ENCODE measurements at places on chromosomes 6 and 20.
A peak's percentile ranks its signal among the peaks of the same experiment; 100 is the strongest.

DNA sequence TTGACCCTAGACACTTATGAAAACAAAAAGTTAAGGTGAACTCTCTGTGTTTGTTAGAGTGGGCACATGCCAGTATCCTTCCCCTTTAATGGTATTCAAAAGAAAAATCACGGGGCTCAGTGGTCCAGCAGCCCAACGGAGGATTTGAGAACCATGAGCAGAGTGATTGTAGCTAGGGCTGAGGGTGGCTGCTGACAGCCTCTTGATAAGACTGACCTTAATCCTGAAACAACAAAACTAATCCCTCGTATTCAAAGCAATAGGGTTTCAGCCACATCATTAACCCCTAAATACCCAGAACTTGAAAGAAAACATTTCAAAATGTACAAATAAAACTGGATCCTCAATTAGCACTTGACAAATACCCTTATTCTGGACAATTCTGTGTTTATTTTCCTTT is 95.1 kb downstream of the SNAP25 start:
- DNase-seq: no peak

GRCh38 chr6:93021235-93021915 is 398.0 kb downstream of the EPHA7 start:
- DNase-seq: no peak

DNA sequence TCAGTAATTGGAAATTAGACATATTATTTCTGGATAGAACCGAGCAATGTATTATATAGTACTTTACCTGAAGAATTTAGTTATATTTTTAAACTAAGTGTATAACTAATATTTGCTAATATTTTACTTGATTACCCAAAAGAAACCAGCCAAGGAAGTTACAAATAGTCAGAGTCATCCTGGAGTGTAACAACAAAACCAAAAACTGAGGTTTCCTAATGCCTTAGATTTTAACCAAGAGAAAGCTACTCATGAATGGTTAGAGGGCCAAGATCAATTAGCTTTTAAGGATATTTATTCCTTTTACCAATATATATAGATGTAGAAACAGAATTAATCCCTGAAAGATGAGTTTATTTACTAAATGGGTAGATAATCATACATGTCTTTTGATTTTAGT is 26.0 kb downstream of the TAB2 start:
- DNase-seq: no peak

DNA sequence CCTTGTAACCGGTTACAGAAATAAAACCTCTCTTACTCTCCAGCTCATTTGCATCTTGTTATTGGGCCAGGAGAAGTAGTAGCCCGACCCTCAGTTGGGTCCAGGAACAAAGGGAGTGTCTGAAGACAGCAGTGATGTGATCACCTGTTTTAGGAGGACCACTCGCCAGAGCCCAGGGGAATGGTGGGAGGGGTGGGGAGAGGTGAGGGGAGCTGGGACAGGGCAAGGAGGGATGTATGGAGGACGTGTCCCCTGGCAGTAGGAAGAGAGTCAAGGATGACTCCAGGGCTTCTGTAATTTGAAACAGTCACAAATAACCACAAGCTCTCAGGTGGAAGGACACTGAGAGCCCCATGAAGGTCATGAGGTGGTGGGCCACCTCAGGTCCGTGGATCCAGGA is 1.4 kb upstream of the PCMTD2 start:
- no peak for DNase-seq

DNA sequence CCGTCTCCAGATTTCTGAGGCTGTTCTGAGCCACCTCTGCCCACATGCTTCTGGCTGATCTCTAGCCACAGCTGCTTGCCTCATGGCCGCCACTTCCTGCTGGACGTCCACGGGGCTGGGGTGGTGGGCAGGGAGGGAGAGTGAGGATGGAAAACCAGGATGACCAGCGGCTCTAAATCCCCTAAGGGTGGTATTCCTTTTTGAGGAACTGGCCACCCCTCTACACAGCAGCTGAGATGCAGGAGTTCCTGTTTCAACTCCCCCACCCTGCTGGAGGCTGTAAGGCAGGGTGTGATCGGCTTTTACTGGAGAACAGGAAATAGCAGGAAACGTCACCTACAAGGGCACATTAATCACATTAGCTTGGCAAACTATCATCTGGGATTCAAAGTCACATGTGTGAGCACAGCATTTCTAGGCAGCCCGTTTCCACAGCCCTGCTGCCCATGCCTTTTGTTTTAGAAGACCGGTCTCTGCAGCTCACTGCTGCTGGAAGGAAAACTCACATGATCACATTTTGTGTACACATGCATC is 181.6 kb upstream of the ECI2 start:
- DNase-seq: peak; percentile 35

DNA sequence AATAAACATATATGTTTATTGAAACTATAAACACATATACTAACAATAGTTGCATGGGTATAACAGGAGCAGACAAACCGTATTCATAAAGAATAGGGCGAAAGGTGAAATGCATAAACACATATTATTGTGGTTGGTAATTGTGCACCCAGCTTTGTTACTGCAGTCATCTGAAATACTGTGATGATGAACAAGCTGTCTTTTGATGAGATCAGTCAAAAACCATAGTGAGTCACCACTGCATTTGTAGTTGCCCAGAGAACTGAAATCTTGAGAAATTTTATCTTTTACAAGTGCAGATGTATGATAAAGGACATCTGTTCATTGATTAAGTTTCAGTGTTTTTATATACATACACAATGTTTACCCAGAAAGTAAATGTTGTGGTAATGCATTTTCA is 133.7 kb downstream of the MYO6 start:
- DNase-seq: peak; percentile 14

GRCh38 chr20:59428441-59429205 is 128.2 kb downstream of the EDN3 start:
- DNase-seq: peak; percentile 35

DNA sequence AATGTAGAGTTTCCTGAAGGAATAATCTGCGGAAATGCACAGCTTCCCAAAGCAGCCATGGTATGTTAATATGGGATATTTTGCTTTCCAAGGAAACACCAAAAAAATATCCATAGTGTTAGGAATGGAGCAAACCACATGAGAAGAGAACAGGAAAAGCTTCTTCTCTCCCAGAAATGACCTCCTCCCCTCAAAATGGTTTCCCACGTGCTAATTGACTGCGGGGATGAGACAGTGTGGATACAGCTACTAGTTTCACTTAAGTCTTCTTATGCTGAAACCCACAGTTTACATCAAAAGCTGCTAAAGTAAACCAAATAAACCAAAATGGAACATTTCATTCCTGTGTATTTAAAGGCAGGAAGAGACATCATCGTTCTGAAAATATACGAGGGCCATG is 69.4 kb downstream of the FYN start:
- DNase-seq: no peak

- no peak for DNase-seq
These were observed 898.9 kb upstream of the MAN1A1 start for GRCh38 chr6:120248451-120248850.

DNA sequence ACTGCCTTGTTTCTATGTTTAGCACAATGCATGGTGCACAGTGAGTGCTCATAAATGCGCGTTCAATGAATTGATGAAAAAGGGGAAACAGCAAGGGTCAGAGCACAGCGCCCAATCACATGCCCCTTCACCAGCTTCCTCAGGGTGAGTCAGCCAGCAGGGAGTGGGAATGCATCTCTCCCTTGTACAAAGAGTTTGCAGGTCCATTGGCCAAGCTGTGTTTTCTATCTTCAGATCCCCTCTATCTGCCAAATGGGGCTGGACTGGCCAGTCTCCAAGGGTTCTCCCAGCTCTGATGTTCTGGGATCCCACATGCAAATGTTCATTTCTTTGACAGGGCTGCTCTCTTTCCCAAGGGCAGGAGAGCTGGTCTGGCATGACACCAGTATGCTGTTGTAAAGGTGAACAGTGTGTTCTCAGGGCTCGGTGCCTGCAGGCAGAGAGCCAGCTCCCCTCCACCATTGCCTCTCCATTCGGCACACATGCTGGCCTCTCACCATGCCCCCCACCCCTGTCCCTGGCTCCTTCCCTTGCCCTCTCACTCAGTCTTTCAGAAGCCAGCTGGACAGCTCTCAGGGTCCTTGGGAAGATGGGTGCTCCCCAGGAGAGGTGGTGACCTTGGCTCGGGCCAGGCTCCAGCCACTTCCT is 25.0 kb downstream of the ANGPT4 start:
- DNase-seq: no peak

DNA sequence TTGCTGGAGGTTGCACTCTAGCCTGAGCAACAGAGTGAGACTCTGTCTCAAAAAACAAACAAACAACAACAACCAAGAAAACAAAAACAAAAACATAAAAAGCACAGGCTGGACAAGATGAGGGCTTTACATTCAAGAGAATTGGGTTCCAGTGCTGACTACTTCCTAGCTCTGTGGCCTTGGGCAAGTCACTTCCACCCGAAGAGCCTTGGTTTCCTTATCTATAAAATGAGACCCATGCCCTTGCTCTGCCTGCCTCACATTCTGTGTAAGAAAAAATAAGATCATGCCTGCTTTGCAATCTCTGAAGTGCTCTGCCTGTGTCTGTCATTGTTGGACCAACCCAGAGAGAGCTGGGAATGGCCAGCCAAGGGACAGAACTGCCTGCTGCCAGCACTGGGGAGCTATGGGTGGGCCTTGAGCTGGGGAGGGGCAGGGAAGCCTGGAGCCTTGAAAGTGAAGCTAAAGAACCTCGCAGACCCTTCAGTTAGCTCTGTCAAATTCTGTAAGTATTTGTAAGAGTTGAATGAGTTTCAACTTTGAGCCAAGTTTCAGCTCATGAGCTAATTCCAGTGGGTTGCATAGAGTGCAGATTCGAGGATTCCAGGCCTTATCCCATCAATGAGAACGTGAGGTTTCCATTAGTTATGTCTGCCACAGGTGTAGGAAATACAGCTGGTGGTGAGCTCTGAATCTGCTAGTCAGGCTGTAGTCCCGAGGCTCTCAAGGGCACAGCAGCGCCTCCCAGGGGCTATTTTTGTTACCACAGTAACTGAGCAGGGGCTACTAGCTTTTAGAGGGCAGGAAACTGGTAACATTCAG is 93.2 kb downstream of the DLGAP4 start:
- peak; percentile 66 for DNase-seq

DNA sequence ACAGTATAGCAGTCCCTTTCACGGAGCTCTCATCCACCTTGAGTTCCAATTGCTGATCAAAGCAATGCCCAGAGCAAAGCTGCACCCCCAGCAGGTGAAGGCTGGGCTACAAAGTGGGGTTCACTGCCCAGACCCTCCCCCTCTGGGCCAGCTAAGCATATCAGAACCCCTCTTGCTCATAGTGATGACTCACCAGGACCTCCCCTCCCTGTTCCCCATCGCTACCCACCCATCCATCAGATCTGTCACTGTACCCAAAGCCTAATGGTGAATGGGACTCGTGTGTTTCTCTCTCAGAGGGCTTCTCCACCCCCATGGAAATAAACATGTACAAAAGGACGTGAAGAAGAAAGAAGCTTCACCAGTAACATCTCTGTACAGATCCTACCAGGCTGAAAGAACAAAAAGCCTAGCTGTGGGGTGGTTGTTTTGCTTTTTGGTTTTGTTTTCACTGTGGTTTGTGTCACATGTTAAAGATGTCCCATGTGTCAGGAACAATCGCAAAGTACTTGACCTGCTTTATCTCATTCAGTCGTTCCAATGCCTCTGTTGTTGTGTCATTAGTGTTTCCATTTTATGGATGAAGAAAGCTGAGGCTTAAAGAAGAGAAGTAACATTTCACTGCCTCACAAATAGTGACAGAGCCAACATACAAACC is 518.5 kb downstream of the CD83 start:
- no peak for DNase-seq

- DNase-seq: no peak
These were observed 105.5 kb downstream of the PDSS2 start for GRCh38 chr6:107353773-107354382.

DNA sequence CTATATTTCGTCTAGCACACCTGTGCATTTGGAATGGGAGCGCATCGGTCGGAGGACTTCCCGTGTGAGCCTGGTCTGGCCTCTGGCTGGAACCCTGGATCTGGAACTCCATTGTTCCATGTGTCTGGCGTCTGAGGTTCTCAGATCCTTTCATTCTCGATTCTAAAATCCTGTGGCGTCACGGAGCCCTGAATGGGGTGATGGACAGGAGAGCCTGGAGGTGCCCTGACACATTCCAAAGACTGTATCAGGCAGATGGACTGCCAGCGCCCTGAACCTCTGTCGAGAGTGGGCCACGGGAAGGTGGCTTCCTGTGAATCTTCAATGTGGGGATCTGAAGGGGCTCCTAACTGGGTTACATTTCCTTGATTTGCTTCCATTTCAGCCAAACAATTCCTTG is 20.6 kb downstream of the MYH7B start:
- DNase-seq: no peak

DNA sequence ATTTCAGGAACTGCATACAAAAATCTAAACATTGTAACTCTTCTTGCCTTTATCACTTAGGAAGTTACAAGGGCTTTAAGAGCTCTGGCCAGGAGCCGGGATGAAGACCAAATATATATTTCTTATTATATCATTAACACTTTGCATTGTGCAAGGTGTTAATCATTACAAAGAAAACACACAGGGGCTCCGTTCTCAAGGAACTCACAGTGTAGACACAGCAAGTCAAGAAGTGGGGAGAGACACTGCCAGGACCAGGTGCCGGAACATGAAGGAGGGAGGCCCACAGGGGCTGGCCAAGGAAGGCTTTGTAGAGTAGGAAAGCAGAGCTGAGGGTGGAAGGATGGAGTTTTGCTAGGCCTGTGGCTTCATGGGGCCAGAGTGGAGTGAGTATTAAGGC is 17.4 kb downstream of the ITPR3 start:
- no peak for DNase-seq

DNA sequence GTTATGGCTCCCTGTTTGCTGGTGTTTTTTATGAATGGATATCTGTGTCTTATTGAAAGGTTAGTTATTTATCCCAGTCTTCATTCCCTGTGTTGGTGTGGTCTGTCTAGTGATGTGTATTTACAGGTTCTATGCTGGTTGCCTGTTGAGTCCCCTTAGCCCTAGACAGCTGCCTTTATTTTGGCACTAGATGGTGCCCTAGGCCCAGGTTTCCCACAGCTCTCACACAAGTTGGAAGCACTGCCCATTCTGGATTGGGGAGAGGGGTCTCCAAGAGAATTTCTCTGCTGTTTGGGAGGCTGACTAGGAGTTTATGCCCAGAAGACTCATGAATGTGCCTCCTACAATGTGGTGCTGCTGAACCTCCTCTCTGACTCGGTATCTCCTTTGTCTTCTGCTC is 12.4 kb downstream of the GRM1 start:
- peak; percentile 5 for DNase-seq

DNA sequence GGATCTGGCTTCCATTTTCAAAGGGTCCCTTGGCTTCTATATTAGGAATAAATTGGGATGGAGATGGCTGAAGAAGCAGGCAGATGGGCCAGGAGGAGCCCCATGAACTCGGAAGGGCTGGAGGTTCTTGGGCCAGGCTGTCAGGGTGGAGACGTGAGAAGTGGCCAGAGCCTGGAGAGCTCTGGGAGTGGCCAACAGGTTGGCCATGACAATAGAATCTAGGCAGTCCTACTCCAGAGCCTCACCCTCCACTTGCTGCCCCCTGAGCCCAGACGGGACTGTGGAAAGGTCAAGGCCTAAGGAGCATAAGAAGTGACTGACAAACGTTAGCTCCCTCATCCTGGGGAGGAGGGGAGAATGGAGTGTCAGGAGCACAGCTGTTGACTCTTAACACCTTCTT is 62.1 kb downstream of the STK35 start:
- no peak for DNase-seq

Data from hematopoietic multipotent progenitor cell treated with erythropoietin and hydrocortisone succinate and interleukin-3 and kit ligand, for 6 days (in vitro differentiated cells).